ENCODE measurements at places on chromosomes 11 and 22.

DNA sequence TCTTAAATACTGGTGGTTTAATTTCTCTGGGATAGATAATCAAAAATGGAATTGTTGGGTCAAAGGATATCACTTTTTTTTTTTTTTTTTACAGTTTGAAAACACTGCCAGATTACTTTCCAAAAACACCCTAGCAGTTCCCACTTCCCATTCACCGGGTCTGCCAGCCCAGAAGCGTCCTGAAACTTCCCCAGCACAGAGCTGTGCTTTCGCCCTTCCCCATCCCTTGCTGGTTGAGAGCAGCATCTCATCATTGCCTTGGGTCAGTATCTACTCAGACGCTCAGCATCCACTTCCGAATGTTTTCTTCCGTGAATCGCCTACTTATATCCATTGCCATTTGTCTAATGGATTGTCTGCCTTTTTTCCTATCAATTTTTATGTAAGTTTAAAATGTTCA, 5.5 kb downstream of the CERK start:
- H3K36me3 ChIP-seq = peaks cover 5% of the 10 kb centered on the region
- no peak overlapping the region for H3K4me3 ChIP-seq
- no peaks in the 10 kb centered on the region for H3K27me3 ChIP-seq
- H3K27ac ChIP-seq = no peak overlapping the region
- no peak for DNase-seq

- H3K4me3 ChIP-seq = no peak overlapping the region
- no peaks in the 10 kb centered on the region for H3K27me3 ChIP-seq
- H3K27ac ChIP-seq = no peak overlapping the region
- peaks cover 8% of the 10 kb centered on the region for H3K4me1 ChIP-seq
Observed at GRCh38 chr22:49577168-49578060, 250.3 kb downstream of the BRD1 start.

GRCh38 chr22:25630447-25630846, 66.0 kb downstream of the GRK3 start:
- H3K4me1 ChIP-seq = peaks cover 26% of the 10 kb centered on the region
- no peaks in the 10 kb centered on the region for H3K27me3 ChIP-seq
- no peaks in the 10 kb centered on the region for H3K36me3 ChIP-seq
- H3K4me3 ChIP-seq = no peak overlapping the region

GRCh38 chr11:75493626-75494025, 32.1 kb downstream of the GDPD5 start:
- H3K27ac ChIP-seq = no peak overlapping the region
- H3K36me3 ChIP-seq = peaks cover 5% of the 10 kb centered on the region
- no peak for DNase-seq
- H3K4me3 ChIP-seq = no peak overlapping the region
- H3K4me1 ChIP-seq = peaks cover 11% of the 10 kb centered on the region
- no peaks in the 10 kb centered on the region for H3K27me3 ChIP-seq

- peaks cover 15% of the 10 kb centered on the region for H3K27me3 ChIP-seq
- H3K4me1 ChIP-seq = no peaks in the 10 kb centered on the region
- H3K27ac ChIP-seq = no peak overlapping the region
- H3K4me3 ChIP-seq = no peak overlapping the region
- no peaks in the 10 kb centered on the region for H3K36me3 ChIP-seq
- no peak for DNase-seq
Observed at GRCh38 chr11:115653076-115653475, 148.9 kb upstream of the CADM1 start.

DNA sequence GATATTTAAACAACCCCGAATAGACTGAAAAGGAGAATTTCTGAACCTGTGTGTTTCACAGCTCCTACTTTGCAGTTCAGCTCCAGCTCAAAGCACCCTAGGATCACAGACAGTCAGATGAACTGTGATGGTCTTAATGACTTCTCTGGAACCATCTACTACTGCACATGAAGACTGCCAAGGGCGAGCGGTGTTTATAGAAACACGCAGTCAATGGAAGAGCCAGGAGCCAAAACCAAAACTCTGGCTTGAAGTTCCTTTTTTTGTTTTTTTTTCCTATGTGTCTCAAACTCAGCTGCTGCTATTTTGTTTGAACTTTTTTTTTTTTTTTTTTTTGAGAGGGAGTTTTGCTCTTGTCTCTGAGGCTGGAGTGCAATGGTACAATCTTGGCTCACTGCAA, 382.6 kb upstream of the SYN3 start:
- H3K4me3 ChIP-seq = no peak overlapping the region
- H3K27ac ChIP-seq = no peak overlapping the region
- peaks cover 6% of the 10 kb centered on the region for H3K36me3 ChIP-seq
- DNase-seq = no peak

DNA sequence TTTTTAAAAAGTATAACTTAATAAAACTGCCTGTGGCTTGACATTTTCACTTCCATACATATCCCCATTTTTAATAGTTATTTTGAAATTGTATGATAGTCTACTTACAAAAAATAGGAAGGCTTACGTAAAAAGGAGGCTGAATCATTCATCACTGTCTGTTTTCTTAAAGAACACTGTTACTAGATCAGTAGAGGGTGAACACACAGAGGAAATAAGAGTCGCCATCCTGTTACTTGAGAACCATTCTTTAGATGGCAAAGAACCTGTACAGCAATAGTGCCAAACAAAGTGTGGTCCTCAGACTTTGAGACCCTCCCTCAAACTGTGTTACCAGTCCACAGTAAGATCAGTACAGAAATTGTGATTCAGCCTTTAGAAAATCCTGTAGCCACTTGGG, 180.7 kb downstream of the PGR start:
- H3K4me3 ChIP-seq = no peak overlapping the region
- no peaks in the 10 kb centered on the region for H3K27me3 ChIP-seq
- H3K36me3 ChIP-seq = peaks cover 5% of the 10 kb centered on the region
- DNase-seq = no peak
- peaks cover 5% of the 10 kb centered on the region for H3K4me1 ChIP-seq
- H3K27ac ChIP-seq = no peak overlapping the region

GRCh38 chr11:93988455-93988854, 32.7 kb upstream of the HEPHL1 start:
- H3K27ac ChIP-seq = no peak overlapping the region
- H3K4me1 ChIP-seq = no peaks in the 10 kb centered on the region
- H3K27me3 ChIP-seq = peaks cover 4% of the 10 kb centered on the region
- no peak for DNase-seq
- H3K4me3 ChIP-seq = no peak overlapping the region

DNA sequence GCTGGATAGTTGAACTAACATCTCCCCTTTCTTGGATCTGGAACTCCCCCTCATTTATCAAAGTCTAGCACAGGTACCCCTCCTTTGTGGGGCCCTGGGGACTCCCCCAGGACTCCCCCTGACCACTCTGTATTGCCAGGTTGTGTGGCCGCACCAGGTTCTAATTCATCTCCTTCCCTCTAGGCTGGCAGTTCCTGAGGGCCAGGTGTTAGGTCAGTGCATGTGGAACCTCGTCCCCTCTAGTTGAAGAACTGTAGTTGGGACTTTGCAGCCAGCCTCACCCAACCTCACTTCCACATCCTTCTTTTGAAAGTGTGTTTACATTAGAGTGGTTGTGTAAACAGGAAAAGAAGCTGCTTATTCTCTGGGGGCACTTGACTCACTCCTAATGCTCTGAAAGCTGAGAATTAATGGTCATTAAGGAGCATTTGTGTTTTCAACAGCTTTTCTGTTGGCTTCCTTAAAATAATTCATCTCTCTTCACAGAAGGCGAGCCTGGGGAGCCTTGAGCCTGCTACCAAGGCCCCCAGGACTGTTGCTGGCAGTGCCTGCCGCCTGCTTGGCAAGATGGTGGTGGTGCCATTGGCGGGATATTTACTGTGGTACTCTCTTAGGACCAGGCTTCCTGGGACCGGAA, 11.8 kb downstream of the UPB1 start:
- H3K27ac ChIP-seq = peak overlapping the region; percentile 56
- no peaks in the 10 kb centered on the region for H3K36me3 ChIP-seq
- no peaks in the 10 kb centered on the region for H3K27me3 ChIP-seq
- H3K4me3 ChIP-seq = peak overlapping the region; percentile 15

DNA sequence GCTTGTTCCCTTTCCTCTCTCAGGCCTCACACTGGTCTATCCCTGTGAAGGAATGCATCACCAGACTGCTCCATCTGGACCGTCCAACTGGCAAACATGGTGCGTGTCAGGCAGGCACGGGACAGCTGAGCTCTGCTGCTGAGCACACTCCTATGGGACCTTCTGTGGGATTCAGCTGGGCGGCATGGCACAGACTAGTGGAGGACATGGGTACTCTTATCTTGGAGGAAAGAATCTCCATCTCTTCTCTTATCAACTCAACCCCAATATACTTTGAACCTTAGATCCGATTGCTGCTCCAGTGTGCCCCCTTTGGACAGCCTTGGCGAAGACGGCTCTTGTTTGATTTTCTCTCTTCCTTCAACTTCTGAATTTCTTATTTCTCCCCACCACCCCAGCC, 593.6 kb downstream of the ETS1 start:
- H3K4me3 ChIP-seq = no peak overlapping the region
- DNase-seq = no peak
- no peaks in the 10 kb centered on the region for H3K4me1 ChIP-seq
- no peaks in the 10 kb centered on the region for H3K36me3 ChIP-seq
- no peak overlapping the region for H3K27ac ChIP-seq
- peaks cover 2% of the 10 kb centered on the region for H3K27me3 ChIP-seq

DNA sequence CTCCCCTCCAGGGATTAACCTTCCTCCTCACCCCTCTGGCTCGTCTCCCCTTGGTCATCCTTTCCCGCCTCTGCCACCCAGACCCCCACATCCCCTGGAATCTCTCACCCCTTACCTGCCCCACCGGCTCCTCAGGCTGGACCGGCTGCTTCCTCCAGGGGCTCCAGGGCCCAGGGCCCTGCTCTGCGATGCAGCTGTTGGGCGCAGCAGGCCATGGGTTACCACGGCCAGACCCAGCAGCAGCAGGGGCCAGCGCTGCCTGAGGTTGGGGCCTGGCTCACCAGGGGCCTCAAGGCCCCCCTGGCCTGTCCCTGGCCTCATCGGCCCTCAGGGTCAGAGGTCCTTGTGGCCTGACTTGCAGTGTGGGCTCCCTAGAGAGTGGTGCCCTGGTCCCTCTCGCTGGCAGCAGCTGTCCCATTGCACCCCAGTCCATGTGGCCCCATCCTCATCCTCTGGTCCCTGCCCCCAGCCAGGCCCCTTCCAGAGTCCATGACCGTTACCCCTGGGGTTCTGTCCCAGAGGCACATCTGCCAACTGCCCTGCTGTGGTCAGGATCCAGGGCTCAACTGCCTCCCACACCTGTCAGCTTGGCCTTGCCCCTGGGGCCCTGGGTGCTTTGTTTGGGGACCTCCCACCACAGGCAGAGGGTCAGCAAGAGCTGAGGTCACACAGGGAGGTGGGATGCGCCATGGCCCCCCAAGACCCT, at the start of gene IGLL1:
IGLL1 (minus strand) TSS at position 421 of the 706 bp plus-strand sequence; CDS start at position 321, 100 bp downstream.
- H3K4me1 ChIP-seq = peaks cover 5% of the 10 kb centered on the region
- no peak within 1 kb of the TSS for H3K4me3 ChIP-seq
- H3K36me3 ChIP-seq = no peaks in the 10 kb centered on the region
- peaks cover 29% of the 10 kb centered on the region for H3K27me3 ChIP-seq
- H3K27ac ChIP-seq = no peak within 1 kb of the TSS
- DNase-seq = no peak

- no peaks in the 10 kb centered on the region for H3K36me3 ChIP-seq
- H3K27ac ChIP-seq = no peak overlapping the region
- H3K4me1 ChIP-seq = peaks cover 2% of the 10 kb centered on the region
- DNase-seq = no peak
- H3K4me3 ChIP-seq = no peak overlapping the region
- peaks cover 9% of the 10 kb centered on the region for H3K27me3 ChIP-seq
Observed at GRCh38 chr11:1111545-1112212, 37.0 kb downstream of the MUC2 start.

DNA sequence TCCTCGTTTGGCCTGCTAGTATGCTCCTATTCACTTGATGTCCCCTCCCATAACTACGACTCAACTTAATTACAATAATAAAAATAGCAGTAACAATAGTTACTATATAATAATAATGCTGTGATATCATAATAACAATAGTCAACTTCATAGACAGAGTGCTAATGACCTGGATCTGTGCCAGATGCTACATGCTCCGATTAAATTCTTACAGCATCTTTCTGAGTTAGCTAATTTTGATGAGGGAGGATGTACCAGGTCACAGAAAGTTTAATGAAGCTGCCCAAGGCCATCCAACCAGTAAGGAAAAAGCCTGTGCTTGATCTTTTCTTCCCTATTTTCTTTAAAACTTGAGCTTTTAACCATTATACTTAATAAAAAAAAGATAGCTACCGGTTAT, 413.4 kb upstream of the LRRC4C start:
- H3K36me3 ChIP-seq = no peaks in the 10 kb centered on the region
- no peaks in the 10 kb centered on the region for H3K27me3 ChIP-seq
- H3K4me1 ChIP-seq = no peaks in the 10 kb centered on the region
- DNase-seq = no peak
- H3K4me3 ChIP-seq = no peak overlapping the region

DNA sequence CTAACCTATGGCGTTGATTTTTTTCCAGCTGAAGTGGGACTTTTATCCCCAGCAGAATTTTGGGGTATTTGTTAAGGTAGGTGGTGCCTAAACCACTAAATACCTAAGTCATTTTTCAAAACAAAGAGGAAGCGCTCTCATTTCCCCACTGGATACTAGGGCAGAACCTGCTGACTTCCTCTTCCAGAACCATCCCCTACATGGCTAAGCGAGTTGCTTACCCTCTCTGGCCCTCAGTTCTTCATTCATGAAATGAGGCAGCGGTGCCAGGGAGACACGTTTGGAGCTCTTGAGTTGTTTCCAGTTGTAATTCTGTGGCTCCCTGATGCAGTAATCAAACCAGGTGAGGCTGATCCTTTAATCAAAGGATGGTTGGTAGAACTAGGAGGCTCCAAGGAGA, 10.0 kb upstream of the MTMR3 start:
- peaks cover 4% of the 10 kb centered on the region for H3K27me3 ChIP-seq
- no peaks in the 10 kb centered on the region for H3K36me3 ChIP-seq

GRCh38 chr11:29231586-29231985, 785.2 kb downstream of the KCNA4 start:
- no peak for DNase-seq
- H3K4me3 ChIP-seq = no peak overlapping the region
- H3K27me3 ChIP-seq = no peaks in the 10 kb centered on the region
- H3K4me1 ChIP-seq = no peaks in the 10 kb centered on the region
- no peaks in the 10 kb centered on the region for H3K36me3 ChIP-seq

DNA sequence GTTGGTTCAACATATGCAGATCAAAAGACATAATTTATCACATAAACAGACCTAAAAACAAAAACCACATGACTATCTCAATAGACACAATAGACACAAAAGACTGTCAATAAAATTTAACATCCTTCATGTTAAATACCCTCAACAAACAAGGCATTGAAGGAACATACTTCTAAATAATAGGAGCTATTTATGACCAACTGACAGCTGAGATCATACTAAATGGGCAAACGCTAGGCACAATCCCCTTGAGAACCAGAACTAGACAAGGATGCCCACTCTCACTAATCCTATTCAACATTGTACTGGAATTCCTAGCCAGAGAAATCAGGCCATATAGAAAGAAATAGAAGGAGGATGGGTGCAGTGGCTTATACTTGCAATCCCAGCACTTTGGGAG, 50.3 kb upstream of the GLYAT start:
- H3K36me3 ChIP-seq = peaks cover 2% of the 10 kb centered on the region
- no peak overlapping the region for H3K4me3 ChIP-seq
- peaks cover 1% of the 10 kb centered on the region for H3K27me3 ChIP-seq
- no peaks in the 10 kb centered on the region for H3K4me1 ChIP-seq
- no peak overlapping the region for H3K27ac ChIP-seq

Data from memory B cell (primary cell).